ENCODE measurements at places on chromosomes 6 and 20.

DNA sequence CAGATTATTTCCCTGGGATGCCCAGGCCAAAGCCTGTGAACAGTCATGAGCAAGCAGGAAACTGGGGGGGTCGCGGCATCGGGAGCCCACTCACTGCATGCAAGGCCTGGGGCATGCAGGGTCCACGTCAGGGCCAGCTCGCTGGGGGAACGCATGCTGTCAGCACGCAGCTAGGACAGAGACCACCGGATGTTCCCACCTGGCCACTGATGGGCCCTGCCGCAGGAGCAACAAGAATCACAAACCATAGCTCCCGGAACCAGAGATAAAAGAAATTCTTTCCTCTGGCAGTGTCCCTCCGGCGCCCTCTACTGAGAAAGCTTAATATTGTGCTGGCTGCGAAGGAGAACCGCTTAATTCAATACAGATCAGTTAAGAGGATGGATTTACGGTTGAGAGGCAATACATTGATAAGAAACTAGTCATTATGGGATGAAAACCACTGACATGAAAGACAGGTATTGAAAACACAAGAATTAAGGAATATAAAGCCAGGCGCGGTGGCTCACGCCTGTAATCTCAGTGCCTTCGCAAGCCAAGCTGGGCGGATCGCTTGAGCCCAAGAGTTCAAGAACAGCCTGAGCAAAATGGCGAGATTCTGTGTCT lies 32.6 kb downstream of the C6orf15 start:
- DNase-seq: peak; percentile 79

GRCh38 chr6:167350275-167350696 lies 25.4 kb downstream of the TTLL2 start:
- DNase-seq: peak; percentile 54

GRCh38 chr6:143609501-143609900 lies 68.3 kb upstream of the PHACTR2 start:
- no peak for DNase-seq

DNA sequence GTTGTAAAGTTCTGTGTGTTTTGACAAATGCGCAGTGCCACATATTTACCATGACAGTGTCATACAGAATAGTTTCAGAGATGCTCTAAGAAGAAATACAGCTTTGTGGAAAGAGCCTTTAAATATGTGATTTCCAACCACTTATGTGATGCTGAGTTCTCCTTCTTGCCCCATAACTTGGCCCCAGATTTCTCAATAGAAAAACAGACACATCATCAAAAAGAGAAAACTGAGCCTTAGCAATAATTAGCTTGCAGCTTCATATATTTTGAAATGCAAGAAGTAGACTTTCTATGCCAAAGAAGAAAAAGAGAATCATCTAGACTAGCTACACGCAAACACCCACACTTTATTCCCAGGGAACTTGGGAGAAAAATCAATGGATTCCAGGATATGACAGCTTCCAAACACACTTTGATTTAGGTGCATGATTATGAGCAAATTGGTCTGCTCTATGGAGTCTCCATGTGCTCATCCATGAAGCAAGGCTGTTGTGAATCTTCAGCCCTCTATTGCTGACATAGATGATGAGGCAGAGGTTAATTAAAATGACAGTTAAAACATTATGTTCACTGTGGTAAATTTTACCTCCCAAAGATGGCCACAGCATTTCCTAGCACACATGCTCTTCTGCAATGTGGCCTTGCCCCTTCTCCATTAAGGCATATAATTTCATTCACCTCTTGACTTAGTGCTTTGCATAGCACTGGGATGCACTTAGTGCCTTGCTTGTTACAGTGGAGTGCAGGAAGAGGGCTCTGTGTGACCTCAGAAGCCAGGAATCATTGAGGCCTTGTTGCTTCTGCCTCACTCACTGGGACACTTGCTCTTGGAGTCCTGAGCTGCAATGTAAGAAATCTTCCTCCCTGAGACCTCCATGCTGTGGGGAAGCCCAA lies 174.6 kb downstream of the SYNDIG1 start:
- DNase-seq: no peak

- DNase-seq: no peak
Observed at GRCh38 chr6:8914700-8915099, 479.4 kb upstream of the SLC35B3 start.

GRCh38 chr6:105364243-105364642 lies 38.6 kb downstream of the PREP start:
- DNase-seq: no peak
